ENCODE measurements at places on chromosomes 3 and 15.

DNA sequence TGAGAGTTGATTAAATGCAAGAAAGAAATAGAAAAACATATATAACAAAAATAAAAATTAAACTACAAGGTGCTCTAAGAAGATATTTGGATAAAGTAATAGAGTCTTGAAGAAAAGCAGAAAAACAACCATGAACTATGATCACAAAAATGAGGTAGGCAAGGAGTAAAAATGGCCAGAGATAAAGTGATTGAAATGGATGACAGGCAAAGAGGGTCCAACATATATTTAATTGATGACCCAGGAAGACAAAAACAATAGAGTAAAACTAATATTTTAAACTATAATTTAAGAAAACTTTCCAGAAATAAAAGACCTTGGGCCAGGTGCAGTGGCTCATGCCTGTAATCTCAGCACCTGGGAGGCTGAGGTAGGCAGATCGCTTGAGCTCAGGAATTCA is 22.1 kb upstream of the WDR49 start:
- no peak for DNase-seq

GRCh38 chr15:83449937-83450506 is 2.9 kb downstream of the SH3GL3 start:
- no peak for DNase-seq

DNA sequence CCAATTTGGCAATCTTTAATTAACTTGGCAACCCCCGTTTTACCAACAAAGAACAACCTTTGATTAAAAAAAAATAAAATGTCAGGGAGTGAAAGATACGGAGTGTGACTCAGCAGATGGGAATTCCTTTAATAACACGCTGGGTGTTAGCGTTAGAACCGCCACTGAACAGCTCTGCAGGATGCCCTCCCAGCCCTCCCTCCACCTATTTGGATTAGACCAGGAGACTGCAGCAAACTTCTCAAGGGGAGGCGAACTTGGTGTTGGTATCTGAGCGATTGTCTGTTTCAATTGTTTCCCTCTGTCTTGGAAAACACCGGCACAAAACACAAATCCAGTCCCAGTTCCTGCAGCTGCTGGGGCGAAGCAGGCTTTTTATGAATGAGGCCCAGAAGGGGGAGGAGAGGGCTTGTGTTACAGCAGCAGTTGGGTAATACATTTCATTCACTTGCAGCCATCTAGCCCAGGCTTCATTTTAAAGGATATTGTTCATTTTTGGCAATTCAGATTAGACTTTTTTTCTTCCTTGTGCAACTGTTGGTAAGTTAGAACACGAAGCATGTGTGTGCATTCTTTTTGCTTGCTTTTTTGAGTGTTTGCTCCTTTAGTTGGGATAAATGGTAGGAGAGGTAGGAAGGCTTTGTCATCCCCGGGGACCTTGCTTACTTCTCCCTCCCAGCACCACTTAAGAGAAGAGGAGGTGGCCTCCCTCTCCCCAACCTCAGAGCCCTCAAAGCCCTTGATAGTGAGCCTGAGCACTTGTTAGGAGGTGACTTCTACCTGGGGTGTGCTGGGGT is 152.3 kb downstream of the IGF1R start:
- DNase-seq: peak; percentile 25

- DNase-seq: peak; percentile 24
Measured at GRCh38 chr3:32018757-32019564, 37.4 kb downstream of the ZNF860 start.

DNA sequence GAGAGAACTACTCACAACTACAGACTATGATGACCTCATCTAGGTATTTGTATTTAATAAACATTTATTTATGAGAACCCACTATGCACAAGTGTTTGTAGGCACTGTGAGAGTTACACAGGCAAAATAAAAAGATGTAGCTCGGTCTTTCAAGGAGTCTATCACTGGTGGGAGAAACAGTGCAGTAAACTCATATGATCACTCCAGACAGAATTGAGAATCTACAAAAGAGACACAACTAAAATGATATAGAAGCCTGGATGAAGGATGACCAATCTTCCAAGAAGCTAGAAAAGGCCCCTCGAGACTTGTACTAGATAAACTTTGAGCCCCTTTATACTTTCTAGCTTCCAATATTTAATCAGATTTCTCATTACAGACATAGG is 70.2 kb upstream of the ZBTB20 start:
- no peak for DNase-seq

DNA sequence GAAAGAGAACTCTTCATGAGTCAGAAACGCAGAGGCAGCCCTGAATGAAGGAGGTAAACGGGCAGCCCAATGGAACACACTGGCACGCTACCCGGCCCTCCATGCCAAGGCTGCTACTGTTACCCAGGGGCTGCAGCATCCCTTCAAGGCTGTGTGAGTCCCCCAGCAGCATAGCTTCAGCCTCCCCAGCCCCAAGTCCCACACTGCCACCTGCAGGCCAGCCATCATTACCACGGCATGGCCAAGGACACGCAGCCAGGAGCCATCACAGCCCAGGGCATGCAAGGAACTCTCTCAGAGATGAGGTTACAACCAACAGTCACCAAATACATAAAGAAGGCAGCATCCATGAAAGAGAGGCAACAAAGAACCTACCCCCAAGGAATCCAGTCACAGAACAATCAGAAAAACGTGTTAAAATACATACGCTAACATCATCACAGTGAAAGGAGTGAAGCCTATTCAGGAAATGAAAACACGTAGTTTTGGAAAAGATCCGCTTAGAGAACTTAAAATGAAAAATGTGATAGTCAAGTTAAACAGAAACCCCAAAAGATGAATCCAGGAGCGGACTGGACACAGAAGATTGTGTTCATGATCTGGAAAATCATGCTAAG is 22.4 kb downstream of the PLA2G4F start:
- peak; percentile 42 for DNase-seq

DNA sequence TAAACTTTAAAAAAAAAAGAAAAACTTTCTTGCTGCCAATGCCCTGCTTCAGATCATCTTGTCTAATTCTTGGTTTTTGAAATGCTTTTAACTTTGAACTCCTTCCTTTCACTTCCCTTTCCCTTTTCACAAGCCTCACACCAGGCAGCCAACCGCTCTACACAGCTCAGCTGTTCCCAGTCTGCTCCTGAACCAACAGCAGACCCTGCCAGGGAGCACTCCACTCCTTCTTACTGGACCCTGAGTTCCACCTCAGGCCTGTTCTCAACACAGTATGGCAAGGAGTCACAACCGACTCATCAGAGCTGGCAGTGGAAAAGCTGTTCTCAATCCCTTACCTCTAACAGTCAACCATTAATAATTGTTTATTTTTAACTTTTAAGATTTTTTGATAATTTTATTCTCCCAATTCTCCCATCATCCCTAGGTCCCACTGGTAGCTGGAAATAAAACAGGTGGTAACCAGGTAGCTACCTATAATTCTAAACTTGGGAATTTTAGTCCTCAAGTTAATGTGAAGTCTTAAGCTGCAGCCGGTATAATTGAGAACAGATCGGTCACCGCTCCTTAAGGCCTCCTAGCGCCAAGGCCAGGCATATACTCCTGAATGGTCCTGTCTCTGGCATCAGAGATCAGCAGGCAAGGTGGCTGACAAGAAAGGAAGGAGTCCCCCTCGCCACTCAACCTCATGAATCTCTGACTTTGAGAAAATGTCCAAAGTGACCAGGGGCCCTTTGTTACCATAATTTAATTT is 43.9 kb downstream of the BOC start:
- no peak for DNase-seq

DNA sequence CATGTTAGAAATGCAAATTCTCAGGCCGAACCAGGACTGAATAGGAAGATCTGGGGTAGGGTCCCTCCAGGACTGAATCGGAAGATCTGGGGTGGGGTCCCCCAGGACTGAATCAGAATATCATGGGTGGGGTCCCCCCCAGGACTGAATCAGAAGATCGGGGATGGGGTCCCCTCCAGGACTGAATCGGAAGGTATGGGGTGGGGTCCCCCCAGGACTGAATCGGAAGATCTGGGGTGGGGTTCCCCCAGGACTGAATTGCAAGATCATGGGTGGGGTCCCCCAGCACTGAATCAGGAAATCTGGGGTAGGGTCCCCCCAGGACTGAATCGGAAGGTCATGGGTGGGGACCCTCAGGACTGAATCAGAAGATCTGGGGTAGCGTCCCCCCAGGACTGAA is 48.2 kb upstream of the TNK2 start:
- no peak for DNase-seq

DNA sequence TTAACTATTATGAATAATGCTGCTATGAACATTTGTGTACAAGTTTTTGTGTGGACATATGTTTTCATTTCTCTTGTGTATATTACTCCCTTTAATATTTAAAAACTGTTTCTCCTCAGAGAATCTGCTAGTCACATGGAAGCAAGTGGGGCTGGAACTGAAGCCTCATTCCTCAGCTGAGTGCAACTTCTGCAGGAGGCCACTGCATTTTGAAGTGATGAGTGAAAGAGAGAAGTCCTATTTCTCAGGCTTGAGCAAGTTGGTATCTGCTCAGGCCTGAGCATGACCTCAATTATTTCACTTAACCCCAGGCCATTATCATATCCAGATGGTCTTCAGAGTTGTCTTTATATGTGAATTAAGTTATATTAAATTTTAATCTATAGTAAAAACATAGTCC is 11.5 kb downstream of the TLR9 start:
- no peak for DNase-seq

GRCh38 chr15:34648294-34648631 is 64.8 kb upstream of the GOLGA8B start:
- no peak for DNase-seq

GRCh38 chr3:64494526-64494925 is 193.3 kb downstream of the ADAMTS9 start:
- DNase-seq: no peak

GRCh38 chr15:85878828-85879225 is 84.1 kb upstream of the KLHL25 start:
- no peak for DNase-seq

- no peak for DNase-seq
Measured at GRCh38 chr3:119401503-119402440, 61.6 kb downstream of the TMEM39A start.

- DNase-seq: peak; percentile 6
Measured at GRCh38 chr15:63833021-63833696, 589 bp downstream of the HERC1 start.

GRCh38 chr3:33124638-33125037 is 10.8 kb downstream of the CRTAP start:
- no peak for DNase-seq

GRCh38 chr15:35813573-35813972 is 267.6 kb upstream of the DPH6 start:
- DNase-seq: no peak

DNA sequence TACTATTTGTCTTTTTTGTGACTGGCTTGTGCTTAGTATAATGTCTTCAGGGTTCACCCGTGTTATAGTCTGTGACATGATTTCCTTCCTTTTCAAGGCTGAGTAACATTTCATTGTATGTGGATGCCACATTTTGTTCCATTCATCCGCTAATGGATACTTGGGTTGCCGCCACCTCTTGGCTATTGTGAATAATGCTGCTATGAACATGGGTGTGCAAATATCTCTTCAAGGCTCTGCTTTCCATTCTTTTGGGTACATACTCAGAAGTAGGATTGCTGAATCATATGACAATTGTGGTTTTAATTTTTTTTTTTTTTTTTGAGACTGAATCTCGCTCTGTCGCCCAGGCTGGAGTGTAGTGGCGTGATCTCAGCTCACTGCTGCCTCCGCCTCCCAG is 15.4 kb downstream of the CRTC3 start:
- no peak for DNase-seq

- DNase-seq: no peak
Measured at GRCh38 chr3:53044711-53045517, 959 bp downstream of the SFMBT1 start.

GRCh38 chr3:145557405-145557804 is 603.6 kb downstream of the PLOD2 start:
- DNase-seq: no peak

DNA sequence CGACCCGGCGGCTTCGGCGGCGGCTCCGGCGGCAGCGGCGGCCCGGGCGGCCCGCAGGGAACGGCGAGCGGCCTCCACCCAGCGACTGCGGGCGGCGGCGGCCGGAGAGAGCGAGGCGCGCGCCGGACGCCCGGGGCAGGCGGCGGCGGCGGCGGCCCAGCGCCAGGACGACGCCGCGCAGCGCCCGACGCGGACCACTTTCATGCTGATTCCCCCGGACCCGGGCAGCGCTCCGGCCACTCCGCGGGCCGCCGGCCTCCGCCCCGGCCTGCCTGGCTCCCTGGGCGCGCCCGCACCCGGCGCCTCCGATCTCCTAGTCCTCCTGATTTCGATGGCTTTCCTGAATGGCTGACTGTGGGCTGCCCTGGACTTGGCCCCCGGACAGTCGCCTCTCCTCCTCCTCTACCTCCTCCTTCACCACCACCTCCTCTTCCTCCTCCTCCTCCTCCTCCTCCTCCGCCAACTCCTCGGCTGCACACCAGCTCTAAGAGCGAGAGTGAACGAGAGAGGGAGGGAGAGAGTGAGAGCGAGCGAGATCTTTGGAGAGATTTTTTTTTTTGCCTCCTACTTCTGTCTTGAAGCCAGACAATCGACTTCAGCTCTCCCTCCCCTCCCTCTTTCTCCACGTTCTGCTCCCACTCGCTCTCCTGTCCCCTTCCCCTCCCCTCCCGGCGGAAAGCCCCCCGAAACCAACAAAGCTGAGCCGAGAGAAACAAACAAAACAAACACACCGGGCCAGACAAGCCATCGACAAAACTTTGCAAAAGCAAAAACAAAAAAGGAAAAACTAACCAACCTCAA is 844 bp downstream of the NR2F2 start:
- no peak for DNase-seq

DNA sequence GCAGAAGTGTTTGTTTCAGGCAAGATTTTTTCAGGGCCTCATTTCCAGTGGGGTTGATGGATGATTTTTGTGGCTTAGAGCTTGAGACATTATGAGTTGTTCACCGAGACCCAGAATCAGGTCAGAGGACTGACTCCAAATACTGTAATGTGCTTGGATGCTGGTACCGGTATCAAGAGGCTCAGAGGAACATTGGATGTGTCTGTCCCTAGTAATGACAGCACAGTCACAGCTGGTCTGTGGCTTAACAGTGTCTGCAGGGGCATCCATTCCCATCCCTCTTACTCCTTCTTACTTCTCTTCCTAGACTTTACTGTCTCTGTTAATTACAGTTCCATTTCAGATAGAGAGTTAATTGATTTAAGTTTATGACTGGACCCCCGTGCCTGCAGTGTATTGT is 107.8 kb downstream of the PTPRG start:
- no peak for DNase-seq

DNA sequence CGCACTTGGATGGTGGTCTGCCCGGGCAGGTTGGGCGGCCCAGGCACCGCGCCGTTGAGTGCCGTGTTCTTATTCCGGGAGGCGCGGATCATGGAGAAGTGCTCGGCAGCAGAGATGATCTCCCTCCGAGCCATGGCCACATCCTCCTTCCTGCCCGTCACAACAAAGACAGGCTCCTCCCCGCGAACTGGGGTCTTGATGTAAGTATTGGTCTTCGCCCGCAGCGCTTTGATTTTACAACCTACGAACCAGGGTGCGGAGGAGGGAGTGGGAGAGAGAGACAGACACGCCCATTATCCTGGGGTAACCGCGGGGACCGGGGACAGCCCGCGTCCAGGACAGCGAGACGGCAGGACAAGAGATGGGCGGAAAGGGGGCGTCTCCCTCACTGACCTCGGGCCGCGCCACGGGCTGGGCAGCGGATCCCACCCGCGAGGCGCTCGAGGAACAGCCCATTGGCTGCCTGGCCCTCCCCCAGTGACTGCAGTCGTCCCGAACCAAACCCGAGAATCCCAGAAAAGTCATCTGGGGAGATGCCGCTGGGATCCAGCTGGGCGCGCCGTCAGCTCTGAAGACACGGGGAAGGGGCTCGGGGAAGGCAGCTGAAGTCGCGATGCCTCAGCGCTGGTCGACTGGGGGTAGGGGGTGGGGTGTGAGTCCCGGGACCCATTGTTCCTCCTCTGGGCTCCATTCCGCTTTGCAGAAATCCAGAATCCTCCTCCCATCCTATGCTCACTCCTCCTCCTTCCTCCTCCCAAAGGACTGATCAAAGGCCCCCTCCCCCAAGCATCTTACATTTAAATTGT is 1.2 kb downstream of the MEX3B start:
- DNase-seq: no peak

All from NCI-H774 (cell line).